Stimulated activated naive CD4-positive, alpha-beta T cell treated with Interleukin-2 at 50 U/mL for 16 hours (primary cell): ENCODE measurements at places on chromosomes 5 and 9.

DNA sequence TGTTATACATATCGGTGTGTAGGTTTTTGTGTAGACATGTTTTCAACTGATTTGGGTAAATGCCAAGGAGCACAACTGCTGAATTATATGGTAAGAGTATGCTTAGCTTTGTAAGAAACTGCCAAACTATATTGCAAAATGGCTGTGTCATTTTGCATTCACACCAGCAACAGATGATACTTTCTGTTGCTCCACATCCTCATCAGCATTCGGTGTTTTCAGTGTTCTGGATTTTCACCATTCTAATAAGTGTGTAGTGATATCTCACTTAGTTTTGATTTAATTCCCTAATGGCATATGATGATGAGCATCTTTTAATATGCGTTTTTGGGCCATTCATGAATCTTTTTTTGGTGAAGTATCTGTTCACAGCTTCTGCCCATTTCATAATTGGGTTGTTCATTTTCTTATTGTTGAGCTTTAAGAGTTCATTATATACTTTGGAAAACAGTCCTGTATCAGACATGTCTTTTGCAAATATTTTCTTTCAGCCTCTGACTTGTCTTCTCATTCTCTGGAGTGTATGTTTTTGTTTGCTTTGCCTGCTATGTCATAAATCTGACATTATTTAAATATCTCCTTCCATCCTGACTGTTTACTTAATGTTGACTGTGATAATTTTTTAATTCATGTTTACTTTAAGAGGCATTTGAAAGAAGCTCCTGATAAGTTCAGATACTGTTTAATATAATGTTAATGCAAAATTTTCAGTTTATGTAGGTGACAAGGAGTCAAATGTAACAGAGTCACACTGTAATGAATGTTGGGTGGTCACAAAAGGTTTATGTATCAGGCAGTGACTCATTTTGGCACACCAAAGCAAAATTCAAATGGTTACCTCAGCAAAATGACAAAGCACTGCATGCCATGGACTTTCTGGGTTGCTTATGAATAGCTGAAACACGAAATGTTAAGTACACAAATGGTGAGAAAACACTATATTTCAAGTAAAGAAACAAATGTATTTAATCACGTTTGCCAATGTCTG is 181.1 kb upstream of the DAB2 start:
- DNase-seq, result no peak

- no peak for DNase-seq
Observed at GRCh38 chr9:112283582-112284253, 49.7 kb downstream of the PTBP3 start.

DNA sequence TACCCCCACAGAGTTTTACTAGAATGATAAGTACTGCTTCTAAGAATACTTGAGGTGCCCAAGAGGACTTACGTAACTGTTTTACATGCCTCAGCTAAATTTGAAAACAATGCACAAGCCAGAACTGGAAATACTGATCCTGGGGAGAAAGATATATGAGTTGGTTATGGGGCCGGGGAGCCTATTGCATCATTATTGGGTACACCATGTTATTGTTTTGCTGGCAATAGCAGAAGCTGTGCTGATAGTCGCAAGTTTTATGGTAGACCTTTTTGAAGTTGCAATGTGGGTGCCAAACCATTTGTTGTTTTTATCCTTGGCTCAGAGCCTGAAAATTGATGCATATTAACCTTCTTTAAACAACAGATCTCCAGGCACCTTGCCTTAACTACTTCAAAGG is 108.4 kb upstream of the DHFR start:
- no peak for DNase-seq

DNA sequence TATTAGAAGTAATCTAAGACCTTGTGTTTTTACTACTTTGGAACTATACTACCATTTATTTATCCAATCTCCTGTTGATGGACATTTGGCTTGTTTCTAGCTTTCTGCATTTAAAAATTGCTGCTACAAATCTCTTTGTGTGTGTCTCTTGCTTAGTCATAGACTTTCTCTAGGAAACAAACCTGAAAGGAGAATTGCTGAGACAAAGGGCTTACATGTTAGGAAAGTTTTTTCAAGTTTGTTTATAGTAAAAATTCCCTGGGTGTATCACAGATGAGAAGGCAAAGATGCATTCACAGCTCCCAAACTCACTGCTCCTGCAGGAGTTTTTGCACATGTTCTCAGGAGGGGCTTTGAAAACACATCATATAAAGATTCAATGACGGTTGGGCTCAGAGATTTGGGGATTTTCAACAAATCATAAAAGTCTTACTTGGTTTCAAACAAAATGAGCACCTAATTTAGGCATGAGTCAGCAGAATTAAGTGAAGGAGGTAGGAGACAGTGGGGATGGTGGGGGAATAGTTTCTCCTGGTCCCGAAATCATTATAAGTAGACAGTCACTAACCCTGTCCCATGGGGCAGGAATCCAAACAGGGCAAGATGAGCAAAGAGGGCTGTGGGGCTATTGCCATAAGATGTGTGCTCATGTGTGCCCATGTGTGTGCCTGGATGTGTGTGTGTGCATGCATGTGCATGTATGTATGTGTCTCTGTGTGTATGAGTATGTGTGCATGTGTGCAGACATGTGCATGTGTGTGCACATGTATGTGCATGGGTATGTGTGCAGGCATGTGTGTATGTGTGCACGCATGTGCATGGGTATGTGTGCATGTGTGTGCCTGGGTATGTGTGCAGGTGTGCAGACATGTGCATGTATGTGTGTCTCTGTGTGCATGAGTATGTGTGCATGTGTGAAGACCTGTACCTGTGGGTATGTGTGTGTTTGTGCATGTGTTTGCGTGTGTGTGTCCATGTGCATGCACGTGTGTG is 43.4 kb upstream of the S1PR3 start:
- DNase-seq, result no peak

DNA sequence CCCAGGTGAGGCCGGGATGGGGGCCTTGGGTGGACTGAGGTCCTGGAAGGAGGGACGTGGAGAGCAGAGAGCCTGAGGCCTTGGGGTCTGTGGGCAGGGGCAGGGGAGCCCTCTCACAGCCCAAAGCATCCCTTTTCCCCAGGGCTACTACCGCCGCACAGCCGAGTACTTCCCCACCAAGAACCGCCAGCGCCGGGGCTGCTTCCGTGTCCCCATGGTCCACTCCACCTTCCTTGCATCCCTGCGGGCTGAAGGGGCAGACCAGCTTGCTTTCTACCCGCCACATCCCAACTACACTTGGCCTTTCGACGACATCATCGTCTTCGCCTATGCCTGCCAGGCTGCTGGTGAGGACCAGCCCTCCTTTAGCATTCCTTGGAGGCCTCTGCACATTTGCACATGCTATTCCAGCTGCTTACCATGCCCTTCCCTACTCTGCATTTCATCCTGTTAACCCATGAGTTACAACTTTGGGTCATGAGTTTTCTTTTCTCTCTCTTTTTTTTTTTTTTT is 3.7 kb downstream of the CERCAM start:
- no peak for DNase-seq
